ENCODE measurements at places on chromosomes 3 and 15.
A peak's percentile ranks its signal among the peaks of the same experiment; 100 is the strongest.

DNA sequence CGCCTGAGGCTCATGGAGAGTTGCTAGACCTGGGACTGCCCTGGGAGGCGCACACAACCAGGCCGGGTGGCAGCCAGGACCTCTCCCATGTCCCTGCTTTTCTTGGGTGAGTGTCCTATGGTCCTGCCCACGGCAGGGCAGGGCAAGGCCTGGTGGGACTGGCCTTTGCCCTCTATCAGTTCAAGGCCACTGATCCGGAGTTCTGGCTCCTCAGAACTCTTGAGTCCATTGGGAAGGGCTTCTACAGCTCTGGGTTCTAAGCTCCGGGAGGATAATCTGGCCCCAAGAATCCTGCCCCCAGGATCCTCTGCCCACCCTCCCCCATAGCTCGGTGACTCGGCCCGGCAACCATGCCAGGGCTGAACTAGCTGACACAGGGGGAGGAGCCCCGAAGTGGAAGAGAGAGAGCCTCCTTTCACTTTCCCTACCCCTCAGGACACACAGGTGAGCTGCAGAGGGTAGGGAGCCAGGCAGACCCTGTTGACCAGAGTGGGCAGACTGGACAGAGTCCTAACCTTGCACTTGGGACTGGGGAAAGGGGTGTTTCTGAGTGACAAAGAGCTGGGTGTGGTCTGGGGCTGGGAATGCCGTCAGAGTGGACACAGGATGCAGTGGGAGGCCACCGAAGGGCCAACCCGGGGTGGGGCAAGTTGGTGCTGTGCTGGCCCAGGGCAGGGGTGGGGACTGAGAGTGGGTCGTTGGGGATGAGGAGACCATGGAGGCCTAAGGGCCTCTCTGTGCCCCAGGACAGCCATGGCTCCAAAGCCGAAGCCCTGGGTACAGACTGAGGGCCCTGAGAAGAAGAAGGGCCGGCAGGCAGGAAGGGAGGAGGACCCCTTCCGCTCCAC is 664 bp downstream of the PARP3 start:
- DNase-seq: peak; percentile 81

DNA sequence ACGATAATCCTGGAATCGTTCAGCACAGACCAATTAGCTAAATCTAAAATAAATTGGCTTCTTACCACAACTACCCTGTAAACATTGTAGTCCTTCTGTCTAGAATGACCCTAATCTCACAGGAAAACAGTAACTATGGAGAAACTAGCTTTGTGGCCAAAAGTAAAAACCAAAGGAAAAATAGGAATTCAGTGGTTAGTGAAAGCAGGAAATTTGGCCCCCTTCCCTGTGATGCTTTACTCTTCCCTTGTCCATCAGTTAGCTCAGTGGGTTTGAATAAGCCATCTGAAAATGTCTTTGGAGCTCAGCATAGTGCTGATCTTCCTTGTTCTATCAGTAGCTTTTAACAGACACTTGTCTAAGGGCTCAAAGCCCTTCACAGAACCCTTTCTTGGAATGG is 1.6 kb downstream of the NMD3 start:
- no peak for DNase-seq

- no peak for DNase-seq
Observed at GRCh38 chr3:24682141-24682547, 187.5 kb upstream of the THRB start.

DNA sequence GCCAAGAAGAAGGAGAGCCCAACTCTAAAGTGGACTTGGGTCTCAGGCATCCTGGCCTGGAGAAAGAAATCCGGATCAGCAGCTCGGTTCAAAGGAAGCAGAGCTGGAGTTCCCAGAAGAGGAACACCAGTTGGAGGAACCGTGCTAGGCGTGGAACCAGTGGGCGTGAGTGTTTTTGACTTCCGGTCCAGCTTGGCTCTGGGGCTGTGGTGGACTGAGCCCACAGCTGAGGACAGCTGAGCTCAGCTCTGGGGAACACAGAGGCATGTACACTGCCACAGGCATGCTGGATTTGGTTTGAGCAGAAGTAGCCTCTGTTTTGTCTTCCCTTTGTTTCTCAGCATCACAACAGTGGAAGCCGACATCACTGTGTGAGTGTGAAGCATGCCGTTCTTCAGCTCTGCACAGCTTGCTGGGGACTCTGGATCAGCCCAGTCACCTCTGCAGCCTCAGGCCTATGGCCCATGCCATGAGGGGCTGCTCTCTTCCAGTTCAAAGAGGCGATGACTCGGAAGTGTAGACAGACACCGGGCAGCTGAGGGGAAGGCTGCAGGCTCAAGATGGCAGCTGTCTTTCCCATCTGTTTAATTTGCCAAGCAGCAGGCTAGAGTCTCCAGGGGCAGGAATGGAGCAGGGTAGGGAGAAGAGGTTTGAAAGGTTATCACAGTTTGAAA is 185.8 kb upstream of the UBE3A start:
- no peak for DNase-seq

DNA sequence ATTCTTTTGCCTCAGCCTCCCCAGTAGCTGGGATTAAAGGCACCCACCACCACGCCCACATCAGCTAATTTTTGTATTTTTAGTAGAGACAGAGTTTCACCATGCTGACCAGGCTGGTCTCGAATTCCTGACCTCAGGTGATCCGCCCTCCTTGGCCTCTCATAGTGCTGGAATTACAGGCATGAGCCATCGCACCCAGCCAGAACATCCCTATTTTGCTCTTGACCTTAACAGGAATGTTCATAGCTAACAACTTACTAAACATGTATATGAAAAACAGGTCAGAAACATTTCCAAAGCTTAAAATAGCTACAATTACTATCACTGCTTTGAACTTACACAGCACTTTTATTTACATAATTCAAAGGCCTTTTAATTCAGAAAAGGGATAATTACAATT is 33.7 kb downstream of the UQCC5 start:
- DNase-seq: no peak

GRCh38 chr3:162112719-162113118 is 616.1 kb downstream of the OTOL1 start:
- no peak for DNase-seq

DNA sequence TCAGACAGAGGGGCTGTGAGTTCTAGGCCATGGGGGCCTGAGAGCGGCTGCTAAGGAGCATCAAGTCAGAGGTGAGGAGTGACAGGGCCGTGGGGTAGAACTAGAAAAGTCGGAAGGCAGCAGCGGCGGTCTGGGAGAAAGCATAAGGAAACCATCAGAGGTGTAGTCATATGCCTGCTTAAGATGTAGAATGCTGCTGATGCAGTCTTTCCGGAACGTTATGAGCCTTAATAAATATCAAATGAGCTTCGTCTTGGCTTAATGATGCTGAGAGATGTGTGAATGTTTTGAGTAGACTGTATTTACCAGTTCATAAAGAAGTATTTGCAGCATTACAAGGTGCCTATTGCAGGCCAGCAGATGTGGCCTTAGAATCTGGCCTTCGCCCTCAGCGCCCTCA is 15.2 kb downstream of the ATG7 start:
- no peak for DNase-seq

DNA sequence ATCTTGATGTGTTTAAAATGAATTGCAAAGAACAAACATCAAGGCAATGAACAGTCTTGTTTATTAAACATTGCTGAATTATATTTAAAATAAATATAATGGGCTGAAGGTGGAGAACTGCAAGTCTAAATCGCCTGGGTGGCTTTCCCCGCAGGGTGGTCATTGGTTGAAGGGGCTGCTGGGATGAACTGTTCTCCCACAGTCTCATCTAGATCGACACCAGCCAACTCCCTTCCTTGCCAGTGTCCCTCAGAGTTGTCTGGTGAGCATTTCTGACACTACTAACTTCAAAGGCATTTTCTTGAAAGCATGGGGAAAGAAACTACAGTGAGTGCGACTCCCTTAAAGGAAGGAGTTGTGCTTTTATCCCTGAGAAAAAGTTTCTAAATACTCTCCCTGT is 196.5 kb upstream of the LRTM1 start:
- no peak for DNase-seq

DNA sequence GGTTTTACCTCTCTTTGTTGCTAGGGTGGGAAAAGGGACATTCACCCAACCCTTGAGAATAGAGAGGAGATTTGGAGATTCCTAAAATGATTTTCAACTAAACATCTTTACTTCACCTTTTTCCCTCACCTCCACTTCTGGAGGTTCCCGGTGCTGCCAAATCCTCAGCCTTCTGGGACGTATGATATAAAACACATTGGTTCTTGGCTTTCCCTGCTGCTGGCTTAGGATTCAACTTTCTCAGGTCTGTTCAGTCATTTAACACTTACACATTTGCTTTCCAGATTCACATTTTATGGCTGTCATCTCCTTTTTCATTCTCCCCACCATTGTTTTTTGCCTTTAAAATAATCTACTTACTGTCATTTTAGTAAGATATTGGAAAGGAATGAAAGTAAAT is 106.6 kb downstream of the PIK3R4 start:
- no peak for DNase-seq

GRCh38 chr3:145533696-145534095 is 627.3 kb downstream of the PLOD2 start:
- DNase-seq: no peak

GRCh38 chr3:64488939-64489338 is 198.9 kb downstream of the ADAMTS9 start:
- no peak for DNase-seq

GRCh38 chr3:39096775-39097174 is 10.7 kb downstream of the GORASP1 start:
- no peak for DNase-seq

GRCh38 chr15:88187195-88187594 is 69.3 kb downstream of the NTRK3 start:
- no peak for DNase-seq

- DNase-seq: peak; percentile 33
Observed at GRCh38 chr15:50116477-50116876, 2.6 kb downstream of the ATP8B4 start.

GRCh38 chr3:180188512-180189309 is 152.0 kb upstream of the PEX5L start:
- no peak for DNase-seq

- DNase-seq: peak; percentile 88
Observed at GRCh38 chr3:13420831-13421765, 976 bp upstream of the NUP210 start.

- DNase-seq: no peak
Observed at GRCh38 chr3:156274791-156275190, 154.4 kb downstream of the KCNAB1 start.

All from activated CD4-positive, alpha-beta T cell treated with anti-CD3 and anti-CD28 coated beads for 36 hours (primary cell).